ENCODE measurements at places on chromosomes 1 and 21. TPM values are rescaled to one million over a fixed set of nuclear protein-coding genes. Genes with fewer than 3 reads are reported as not detected.
A peak's percentile ranks its signal among the peaks of the same experiment; 100 is the strongest.

Gene DYRK1A
- 74.1 TPM for total RNA-seq

Gene C2CD2
- 23.9 TPM for total RNA-seq

Gene SNAPIN
- 94.5 TPM for total RNA-seq

Gene TSACC
- not detected for total RNA-seq

Gene NBPF6
- total RNA-seq, result not detected

Gene SGIP1
- total RNA-seq, result 5.3 TPM

Gene DISP3
- total RNA-seq, result 0.28 TPM

Gene AMY1A
- not detected for total RNA-seq

Gene PRELP
- total RNA-seq, result 45.7 TPM

Gene ZFP69B
- total RNA-seq, result 0.55 TPM

DNA sequence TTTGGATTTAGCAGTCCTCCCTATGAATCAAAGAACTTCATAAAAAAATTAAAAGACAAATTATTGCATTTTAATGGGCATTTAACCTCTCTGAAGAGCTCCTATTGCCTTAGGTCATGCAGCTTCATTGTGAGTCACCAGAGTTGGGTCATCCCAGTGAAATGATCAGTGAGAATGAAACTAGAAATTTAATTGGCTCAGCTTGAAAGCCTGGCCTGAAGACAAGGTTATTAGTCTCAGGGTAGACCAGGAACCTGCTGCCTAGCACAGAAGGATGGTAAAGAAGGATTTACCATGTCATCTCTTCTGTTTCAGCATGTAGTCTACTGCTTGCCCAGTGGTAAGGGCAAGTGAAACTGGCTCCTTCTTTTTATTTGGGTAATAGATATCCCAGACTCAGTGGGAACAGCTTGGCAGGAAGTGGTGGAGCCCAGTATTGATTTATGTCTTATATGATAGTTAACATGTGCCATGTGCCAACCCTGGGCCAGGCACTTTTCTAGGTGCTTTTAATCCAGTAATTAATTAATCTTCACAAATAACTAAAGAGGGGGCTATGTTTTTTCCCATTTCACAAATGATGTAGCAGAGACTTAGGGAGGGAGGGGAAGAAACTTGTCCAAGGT lies 23.6 kb downstream of the LAMC2 start:
- DNase-seq, result no peak

- DNase-seq, result no peak
These were observed 62.2 kb downstream of the ZFYVE9 start for GRCh38 chr1:52203935-52204625.

GRCh38 chr1:157097692-157098091 lies 1.9 kb downstream of the ETV3L start:
- DNase-seq, result peak; percentile 27

GRCh38 chr1:228456252-228457016 lies 30.7 kb upstream of the RNF187 start:
- DNase-seq, result no peak

- no peak for DNase-seq
These were observed 10.0 kb upstream of the B4GALT3 start for GRCh38 chr1:161187311-161187710.

- DNase-seq, result peak; percentile 97
These were observed at the start of gene DEPDC1 for GRCh38 chr1:68496680-68497357. Gene DEPDC1 (minus strand): TSS chr1:68497082. CDS start chr1:68496999, 83 bp downstream.

DNA sequence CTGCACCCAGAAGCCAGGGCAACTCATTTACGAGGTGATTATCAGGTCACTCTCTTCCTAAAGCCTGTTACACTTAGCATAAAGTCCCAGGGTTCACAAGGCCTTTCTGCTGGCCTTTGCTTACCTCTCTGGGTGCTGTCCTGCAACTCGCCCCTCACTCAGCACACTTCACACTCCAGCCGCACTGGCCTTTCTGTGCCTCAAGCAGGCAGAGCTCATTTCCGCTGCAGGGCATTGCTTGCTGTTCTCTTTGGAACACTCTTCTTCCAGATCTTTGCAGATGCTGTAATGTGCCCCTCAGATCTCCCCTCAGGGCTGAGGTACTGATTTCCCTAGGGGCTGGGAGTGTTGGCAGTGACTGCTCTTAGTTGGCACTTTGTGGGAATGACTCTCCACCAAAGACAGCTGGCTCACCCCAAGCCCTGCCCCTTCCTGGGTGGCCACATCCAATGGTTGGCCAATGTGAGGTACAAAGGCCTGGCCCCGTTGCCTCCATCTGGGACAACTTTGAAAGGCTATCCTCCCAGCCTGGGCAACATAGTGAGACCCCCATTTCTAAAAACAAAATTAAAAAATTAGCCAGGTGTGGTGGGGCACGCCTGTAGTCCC lies 50.8 kb upstream of the SSBP3 start:
- peak; percentile 29 for DNase-seq

DNA sequence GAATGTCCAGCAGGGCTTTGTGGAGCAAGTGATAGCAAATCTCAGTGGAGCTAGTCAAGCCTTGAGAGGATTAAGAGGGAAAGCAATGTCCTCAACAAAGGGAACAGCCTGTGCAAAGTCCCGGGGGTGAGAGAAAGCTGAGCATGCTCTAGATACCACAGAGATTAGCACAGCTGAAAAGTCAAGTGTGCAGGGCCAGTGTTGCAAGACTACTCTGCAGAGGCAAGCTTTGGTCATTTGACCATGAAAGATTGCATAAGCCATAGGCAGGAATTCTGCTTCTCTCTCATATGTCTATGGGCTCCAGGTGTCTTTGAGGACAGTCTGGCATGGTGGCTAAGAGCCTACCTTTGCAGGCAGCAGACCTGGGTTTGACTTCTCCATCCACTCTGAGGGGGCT lies 181.0 kb upstream of the JUN start:
- DNase-seq, result no peak

- DNase-seq, result peak; percentile 73
These were observed 112.7 kb upstream of the JUN start for GRCh38 chr1:58896246-58897183.

- no peak for DNase-seq
These were observed 132.1 kb downstream of the ETS2 start for GRCh38 chr21:38937844-38938243.

DNA sequence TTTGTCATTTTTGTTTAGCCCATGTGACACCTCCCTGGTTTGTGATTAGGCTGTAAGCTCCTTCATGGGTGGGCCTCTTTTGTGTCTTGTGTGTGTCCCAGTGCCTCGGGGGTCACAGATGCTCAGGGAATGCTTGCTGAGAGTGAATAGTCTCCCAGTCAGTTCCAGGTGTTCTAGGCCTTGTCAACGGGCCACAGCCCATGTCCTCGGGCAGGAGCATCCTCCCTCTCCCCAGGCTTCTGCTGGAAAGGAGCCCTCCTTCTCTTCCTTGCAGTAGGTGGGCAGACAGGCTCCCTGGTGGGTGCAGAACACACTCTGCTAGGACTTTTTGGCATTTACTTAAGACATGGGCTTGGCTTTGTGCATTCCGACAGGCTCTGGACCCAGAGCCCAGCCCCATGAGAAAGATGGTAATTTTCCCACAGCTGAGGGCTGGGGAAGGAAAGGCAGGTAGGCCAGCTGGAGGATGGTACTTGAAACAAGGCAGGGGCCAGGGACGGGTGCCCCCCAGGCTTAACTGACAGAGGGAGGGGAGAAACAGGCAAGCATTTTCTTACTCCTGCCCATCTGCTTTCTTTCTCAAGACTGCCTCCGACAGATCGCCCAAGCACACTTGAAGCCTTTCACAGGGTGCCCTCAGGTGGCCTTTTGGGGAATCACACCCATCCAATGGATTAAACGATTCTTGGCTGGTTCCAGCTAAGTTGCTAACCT lies 7.1 kb upstream of the CPLANE2 start:
- DNase-seq, result peak; percentile 90

DNA sequence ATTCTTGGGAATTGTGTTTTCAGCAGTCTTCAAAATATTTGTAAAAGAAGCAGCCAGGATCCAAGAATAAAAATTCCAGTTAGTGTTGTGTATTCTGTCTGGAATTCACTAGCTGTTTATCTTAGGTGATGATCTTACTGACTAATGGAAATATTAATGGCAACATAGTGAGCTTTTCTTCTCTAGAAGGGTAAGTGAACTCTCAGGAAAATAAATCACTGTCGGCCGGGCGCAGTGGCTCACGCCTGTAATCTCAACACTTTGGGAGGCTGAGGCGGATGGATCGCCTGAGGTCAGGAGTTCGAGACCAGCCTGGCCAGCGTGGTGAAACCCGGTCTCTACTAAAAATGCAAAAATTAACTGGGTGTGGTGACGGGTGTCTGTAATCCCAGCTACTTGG lies 87.4 kb upstream of the KIF1B start:
- peak; percentile 75 for DNase-seq

DNA sequence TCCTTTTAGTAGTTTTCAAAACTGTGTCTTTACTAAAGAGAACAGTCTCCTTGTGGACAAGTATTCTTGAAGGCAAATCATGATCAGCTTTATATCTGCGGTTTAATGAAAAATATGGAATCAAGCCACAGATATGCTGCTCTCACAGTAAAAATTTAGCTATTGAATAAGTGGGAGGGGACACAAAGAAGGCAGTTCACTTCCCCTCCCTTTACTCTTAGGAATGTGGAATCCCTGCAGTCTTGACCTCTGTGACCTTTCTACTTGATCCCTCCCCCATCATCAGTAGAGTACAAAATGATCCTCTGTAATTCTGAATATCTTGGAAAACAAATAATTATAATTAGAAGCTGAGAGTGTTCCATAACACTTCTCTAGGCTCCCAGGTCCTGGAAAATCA lies 136.7 kb upstream of the HOOK1 start:
- DNase-seq, result no peak

GRCh38 chr1:166080967-166081870 lies 85.6 kb downstream of the FAM78B start:
- no peak for DNase-seq

- peak; percentile 86 for DNase-seq
These were observed 2.8 kb downstream of the ABCG1 start for GRCh38 chr21:42221581-42222345.

GRCh38 chr1:186790101-186790500 lies 38.6 kb upstream of the PLA2G4A start:
- DNase-seq, result no peak

GRCh38 chr1:182054698-182055326 lies 6.7 kb downstream of the ZNF648 start:
- no peak for DNase-seq

- DNase-seq, result peak; percentile 78
These were observed 6.1 kb upstream of the CDC73 start for GRCh38 chr1:193115629-193116227.

DNA sequence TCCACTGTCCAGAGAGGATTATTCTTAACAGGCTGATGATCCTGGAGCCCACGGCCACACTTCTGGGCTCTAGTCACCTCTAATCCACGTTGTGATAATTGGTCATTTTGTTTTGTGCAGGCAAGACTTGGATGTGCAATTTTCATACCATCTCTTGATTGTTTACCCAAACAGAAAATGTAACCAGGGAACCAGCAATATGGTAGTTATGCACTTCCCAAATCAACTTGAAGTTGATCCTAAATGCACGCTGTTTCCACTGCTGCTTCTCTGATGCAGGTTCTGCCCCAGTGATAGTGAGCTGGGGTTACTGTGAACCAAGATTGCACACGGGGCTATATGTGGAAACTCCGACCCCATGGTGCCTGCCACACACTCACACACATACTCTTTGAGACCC lies 14.7 kb upstream of the KCNJ15 start:
- no peak for DNase-seq

GRCh38 chr1:82625537-82625936 lies 824.8 kb downstream of the ADGRL2 start:
- no peak for DNase-seq

GRCh38 chr1:42680921-42681683 lies 1.1 kb upstream of the YBX1 start:
- no peak for DNase-seq

DNA sequence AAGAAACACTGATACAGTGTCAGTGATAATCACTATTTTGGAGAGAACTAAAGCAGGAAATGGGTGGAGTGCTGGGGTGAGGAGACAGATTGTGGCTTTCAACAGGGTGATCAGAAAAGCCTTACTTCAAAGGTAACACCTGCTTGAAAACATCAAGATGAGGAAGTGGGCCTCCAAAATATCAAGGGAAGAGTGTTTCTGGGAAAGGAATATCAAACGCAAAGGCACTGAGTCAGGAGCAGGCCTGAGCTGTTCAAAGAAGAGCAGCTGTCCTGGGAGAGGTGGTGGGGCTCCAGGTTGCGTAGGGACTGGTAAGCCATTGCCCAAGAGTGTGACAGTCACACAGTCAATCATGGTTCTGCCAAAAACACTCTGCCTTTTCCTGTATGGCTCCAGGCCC lies 47.1 kb upstream of the ATP1A1 start:
- DNase-seq, result no peak

- DNase-seq, result no peak
These were observed 7.1 kb downstream of the RHOU start for GRCh38 chr1:228742281-228742860.

DNA sequence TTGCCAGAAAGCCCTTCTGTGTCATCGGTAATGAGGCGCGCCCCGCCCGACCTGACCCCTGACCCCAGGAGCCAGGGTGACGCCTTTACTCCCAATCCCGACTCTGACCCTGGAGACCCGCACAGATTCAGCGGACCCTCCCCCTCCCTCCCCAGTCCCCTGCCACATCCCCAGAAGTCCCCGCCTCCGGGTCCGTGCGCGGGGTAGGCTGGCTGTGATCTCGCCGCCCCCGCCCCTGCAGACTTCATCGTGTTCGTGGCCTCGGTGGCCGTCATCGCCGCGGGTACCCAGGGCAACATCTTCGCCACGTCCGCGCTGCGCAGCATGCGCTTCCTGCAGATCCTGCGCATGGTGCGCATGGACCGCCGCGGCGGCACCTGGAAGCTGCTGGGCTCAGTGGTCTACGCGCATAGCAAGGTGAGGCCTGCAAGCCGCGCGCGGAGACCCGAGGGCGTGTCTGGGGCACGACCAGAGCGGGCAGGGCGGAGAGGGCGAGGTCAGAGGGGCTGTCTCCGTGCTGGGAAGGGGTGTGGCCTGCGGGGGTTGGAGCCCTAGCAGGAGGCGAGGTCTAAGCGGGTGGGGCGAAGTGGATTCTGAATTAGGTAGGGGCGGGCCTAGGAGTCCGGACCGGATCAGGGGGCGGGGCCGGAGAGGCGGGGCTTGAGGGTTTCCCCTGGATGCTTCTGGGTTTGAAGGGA lies 34.8 kb downstream of the KCNQ4 start:
- DNase-seq, result no peak

DNA sequence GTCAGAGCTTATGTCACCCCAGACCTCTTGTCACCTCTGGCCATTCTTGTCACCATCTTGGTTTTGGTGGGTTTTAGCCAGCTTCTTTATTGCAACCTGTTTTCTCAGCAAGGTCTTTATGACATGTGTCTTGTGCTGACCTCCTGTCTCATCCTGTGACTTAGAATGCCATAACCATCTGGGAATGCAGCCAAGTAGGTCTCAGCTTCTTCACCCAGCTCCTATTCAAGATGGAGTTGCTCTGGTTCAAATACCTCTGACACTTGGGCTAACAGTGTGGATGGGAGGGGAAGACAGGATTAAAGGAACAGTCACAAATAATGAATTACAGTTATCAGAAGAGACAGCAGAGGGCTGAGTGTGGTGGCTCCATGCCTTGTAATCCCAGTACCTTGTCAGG lies 30.5 kb upstream of the PIK3CD start:
- no peak for DNase-seq

GRCh38 chr21:43305811-43306311 lies 121.1 kb downstream of the SIK1 start:
- DNase-seq, result peak; percentile 58

GRCh38 chr1:234234199-234234598 lies 139.1 kb upstream of the COA6 start:
- no peak for DNase-seq
